NCI-H1930 (cell line): ENCODE measurements at places on chromosomes 1 and 21.

DNA sequence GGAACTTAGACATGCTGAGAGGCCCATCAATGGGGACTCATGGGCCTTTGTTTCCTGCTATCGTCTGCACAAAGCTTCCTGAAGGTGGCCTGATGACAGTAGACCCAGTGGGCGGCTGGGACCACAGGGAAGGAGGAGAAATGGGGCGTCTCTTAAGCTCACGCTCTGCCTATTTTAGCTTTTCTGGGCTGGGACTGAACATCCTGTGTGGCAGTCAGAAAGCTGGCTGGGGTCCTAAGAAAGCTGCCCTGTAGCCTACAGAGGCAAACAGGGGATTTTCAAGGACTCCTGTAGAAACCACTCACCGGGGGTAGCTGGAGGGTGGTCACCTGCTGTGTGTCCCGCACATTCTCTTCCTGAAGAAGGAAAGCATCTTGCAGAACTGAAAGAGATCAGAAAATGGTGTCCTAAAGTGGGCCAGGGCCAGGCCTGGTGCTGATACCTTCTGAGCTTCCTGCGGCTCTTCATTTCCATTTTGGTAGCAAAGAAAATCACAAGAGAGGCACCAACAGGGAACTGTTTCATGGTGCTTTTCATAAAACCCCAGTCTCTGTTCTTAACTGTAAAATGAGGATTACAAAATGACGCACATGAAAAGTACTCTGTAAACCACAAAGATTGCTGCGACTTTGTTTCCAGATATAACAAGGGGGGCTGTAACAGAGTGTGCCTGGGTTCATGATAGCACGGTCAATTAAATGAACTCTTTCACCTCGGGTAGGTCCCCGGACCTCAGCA is 8.6 kb downstream of the ZNF496 start:
- no peak for DNase-seq

- no peak for DNase-seq
Measured at GRCh38 chr1:21886486-21887215, 50.5 kb downstream of the HSPG2 start.

- DNase-seq = no peak
Measured at GRCh38 chr1:118618618-118619340, 369.4 kb downstream of the TBX15 start.

GRCh38 chr1:15992187-15992553 is 11.9 kb upstream of the SRARP start:
- DNase-seq = no peak

- DNase-seq = no peak
Measured at GRCh38 chr1:172801771-172802322, 142.9 kb downstream of the FASLG start.

- DNase-seq = no peak
Measured at GRCh38 chr1:53821380-53821779, 16.7 kb downstream of the NDC1 start.

GRCh38 chr1:206555473-206555935 is 48.2 kb downstream of the RASSF5 start:
- DNase-seq = no peak

DNA sequence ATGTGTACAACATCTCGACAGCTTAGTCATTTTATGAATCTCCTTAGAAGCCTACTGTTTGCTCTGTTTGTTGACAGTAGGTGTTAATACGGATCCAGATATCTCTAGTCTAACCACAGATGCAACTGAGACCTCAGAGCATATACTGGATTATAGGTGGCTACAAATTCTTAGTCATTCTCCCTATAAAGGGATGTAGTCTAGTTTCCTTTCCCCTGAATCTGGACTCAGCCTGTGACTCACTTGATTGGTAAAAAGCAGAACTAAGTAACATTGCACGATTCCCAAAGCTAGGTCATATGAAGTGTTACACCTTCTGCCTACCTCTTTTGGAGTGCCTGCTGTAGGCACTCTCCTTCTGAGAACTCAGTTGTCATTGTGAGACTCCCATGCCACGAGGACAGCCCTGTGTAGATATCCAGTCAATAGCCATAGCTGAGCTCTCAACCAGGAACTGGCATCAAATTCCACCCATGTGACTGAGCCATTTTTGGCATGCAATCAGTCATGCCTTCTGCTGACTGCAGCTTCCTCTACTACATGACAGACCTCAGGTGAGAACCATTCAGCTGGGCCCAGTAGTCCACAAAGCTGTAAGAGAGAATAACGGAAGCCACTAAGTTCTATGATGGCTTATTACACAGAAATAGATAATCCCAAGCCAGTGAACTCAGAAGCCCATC is 135.9 kb upstream of the CHRM3 start:
- no peak for DNase-seq

DNA sequence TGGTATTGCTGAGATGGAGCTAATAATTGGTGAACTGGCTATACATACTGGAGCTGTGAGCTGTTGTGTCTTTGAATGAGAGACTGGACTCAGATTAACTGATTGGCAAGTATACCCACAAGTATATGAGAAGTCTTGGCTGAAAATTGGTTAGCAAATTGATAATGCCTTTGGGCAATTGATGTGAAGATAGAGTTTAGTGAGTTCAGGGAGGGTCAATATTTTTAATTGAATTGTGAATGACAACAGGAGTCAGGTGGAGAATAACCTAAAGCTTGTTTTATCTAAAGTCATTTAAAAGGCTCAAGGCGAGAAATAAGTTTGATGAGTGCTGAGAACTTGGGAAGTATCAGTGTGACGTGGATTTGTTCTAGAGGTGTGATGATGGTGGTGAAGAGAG is 27.5 kb downstream of the NCAM2 start:
- DNase-seq = no peak

DNA sequence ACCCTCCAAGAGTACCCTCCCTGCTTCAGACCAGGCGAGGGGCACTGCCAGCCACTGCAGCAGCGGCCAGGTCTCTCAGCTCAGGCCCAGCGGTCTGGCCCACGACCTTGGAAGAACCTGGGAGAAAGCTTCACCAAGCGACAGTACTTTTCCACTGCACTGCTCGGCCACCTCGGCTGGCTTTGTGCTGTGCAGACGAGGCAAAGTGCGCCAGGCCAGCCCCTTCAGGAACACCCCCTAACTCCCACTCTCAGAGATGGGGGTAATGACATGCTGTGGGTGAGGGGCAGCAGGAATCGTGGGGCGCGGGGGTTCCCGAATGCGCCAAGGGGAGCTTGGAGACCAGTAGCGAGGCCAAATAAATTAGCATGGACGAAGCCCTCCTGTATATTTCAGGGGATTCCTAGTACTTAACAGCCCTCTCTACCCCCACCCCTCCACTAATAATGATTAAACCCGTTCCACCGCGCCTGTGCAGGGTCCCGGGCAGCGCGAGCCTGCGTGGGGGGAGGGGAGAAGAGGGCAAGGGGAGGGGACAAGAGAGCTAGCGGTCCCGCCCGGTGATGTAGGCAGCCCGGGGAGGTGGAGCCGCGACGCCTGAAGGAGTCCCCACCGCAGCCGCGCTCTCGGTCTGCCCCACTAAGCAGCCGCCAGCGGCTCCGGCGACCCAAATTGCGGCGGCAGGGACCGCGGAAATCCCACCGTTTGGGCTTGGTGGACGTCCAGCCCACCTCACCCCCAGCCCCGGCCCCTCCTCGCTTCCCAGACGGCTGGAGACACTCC is at the start of gene FAM43B:
FAM43B (plus strand) TSS at position 629 of the 783 bp plus-strand sequence. CDS start 401 bp downstream, outside the sequence.
- no peak for DNase-seq

- no peak for DNase-seq
Measured at GRCh38 chr1:194342484-194343262, 1156.3 kb upstream of the B3GALT2 start.

DNA sequence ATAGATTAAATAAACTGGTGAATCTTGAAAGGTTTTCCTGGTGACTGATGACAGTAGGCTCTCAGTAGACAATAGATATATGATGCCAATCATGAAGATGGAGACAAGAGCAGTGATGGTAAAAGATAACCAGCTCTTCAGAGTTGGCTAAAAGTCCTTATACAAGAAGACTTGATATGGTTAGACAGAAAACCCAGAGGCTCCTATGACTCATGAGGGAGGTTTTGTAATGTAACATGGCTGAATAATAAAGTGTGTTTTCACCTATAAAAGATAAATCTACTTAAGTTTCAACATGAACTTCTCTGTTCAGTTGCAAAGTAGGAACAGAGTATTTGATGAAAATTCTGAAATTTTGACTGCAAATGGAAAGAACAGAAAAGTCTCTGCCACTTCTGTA is 12.7 kb upstream of the CRNN start:
- no peak for DNase-seq

DNA sequence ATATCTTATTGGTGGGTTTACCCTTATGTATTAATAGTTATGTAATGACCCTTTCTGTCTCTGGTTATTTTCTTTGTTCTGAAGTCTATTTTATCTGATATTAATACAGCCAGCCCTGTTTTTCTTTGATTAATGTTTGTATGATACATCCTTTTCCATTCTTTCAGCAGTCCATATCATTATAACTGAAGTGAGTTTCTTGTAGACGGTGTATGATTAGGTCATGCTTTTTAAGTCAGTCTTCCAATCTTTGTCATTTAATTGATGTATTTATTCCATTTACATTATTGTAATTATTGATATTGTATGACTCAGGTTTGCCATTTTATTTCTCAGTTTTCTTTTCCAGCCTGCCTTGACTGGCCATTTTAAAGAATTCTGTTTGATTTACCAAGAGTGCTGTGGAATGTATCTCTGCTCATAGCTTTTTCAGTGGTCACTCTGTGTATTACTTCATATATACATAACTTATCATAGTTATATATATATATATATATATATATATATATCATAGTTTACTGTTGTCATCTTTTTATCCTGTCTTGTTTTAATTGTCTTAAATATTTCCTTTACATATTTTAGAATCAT is 10.5 kb downstream of the RAB4A start:
- no peak for DNase-seq

DNA sequence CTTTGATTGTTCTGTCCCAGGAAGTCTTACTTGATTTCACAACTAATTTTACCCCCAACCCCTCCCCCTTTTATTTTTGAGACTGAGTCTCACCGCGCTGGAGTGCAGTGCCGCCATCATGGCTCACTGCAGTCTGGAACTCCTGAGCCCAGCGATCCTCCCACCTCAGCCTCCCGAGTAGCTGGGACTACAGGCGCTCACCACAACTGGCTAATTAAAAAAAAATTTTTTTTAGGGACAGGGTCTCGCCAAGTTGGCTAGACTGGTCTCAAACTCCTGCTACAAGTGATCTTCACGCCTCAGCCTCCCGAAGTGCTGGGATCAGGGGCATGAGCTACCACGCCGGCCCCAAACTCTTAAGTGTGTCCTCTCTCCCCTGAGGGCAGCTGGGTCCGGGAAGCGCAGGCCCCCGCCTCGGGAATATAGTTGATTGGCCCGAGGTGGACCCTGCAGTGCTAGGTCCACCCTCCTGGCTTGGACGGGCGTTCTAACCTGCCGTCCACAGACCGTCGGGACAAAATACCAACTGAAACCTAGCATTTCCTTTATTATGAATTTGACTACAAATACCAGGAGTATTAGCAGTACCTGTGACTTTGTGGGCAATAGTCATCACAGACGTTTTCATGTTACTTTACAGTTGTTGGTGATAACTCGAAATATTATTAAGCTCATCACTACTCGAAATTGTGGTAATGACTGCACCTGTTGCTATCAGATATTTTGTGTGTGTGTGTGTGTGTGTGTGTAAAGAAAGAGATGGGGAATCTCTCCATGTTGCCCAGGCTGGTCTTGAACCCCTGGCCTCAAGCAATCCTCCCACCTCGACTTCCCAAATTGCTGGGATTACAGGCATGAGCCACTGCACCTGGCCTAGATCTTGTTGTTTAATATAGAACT is 642 bp upstream of the PARP1 start:
- DNase-seq = no peak

- DNase-seq = no peak
Measured at GRCh38 chr21:31005019-31005418, 33.3 kb downstream of the KRTAP19-8 start.

- no peak for DNase-seq
Measured at GRCh38 chr1:182617014-182617429, 12.8 kb upstream of the RGS16 start.

DNA sequence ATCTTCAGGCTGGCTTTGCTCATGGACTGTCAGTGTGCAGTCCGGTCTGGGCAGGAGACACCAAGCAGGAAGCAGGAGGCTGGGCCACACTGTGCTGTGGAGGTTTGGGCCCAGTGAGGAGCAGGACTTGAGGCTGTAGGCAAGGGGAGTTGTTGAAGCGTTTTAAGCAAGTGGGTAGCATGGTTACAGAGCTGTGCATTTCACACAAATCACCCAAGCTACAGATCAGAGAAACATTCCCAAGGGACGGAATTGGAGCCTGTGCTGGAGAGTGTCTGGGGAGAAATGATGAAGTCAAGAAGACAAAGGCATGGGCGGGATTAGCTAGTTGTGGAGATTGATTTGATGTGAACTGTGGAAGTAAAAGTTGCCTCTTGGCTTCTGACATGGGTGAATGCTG is 60.9 kb downstream of the KIF21B start:
- no peak for DNase-seq

DNA sequence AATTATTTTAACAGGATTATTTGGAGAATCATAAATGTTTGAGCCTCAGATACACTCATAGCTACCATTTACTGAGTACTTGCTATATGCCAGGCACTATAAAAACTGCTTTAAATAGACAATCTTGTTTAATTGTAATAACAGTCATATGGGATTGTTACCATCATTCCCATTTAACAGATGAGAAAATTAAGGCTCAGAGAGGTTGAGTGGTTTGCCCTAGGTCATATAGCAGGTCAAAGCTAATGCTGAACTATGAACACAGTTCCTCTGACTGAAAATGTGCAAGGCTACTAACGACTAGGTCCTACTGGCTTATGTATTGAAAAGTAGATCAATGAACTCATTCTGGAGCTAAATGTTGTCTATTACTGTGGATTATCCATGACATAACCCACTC is 63.4 kb downstream of the DDR2 start:
- no peak for DNase-seq

DNA sequence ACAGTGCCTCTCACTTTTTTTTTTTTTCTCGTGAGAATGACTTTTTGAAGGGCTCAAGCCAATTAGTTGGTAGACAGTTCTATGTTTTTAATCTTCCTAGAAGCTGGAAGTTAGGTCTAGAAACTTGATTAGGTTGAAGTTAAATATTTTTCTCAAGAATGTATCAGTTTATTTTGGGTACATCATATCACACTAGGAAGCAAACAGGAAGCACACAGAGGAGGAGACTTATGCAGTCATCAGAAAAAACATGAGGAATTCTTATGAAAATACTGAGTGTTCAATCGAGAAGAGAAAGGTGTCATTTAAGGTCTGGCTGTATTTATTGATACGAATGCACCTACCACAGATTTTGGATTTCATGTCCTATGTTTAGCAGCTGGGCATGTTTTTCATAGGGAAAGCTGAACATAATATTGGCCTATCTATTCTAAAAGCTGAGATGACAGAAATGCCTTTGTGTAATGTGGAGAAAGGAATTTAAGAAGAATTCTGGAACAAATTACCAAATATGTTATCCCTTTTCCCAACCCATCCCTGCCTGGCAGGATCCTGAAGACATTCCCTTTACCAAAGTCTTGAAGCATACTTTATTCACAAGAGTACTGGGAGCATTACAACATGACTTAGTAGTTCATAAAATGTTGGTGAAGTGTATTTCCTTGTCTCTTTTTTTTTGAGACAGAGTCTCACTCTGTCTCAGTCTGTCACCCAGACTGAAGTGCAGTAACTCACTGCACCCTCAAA is 17.5 kb upstream of the ZFP69B start:
- DNase-seq = no peak
